Bronchial smooth muscle cell (primary cell): ENCODE measurements at places on chromosomes 6 and 20. TPM values are rescaled to one million over a fixed set of nuclear protein-coding genes. Genes with fewer than 3 reads are reported as not detected.

The DLK2 gene
- 0.26 and 0.63 TPM in 2 replicates for total RNA-seq

The PGC gene
- total RNA-seq, result not detected in 2 replicates

The GRM1 gene
- total RNA-seq, result under 0.01 and 0.17 TPM in 2 replicates

The PSMA7 gene
- total RNA-seq, result 311 and 391 TPM in 2 replicates

The SAMD3 gene
- 4.4 and 4.9 TPM in 2 replicates for total RNA-seq

The KCNQ5 gene
- 0.32 and 0.34 TPM in 2 replicates for total RNA-seq

The AVP gene
- total RNA-seq, result not detected in 2 replicates

The CRISP3 gene
- total RNA-seq, result not detected in 2 replicates

The FGD2 gene
- not detected in 2 replicates for total RNA-seq

The DZANK1 gene
- 0.47 and 0.60 TPM in 2 replicates for total RNA-seq

The C6orf118 gene
- not detected in 2 replicates for total RNA-seq

The OR12D3 gene
- not detected in 2 replicates for total RNA-seq

The ZBP1 gene
- total RNA-seq, result not detected in 2 replicates

The TP53TG5 gene
- 0.09 TPM in 1 of 2 replicates, not detected in the other for total RNA-seq

The RFX6 gene
- not detected in 2 replicates for total RNA-seq

The ABHD16B gene
- total RNA-seq, result under 0.01 TPM in 1 of 2 replicates, not detected in the other

The KIF13A gene
- total RNA-seq, result 56.8 and 61.3 TPM in 2 replicates

The NSFL1C gene
- 15.6 and 16.7 TPM in 2 replicates for total RNA-seq

The TAP1 gene
- total RNA-seq, result 31.8 and 34.8 TPM in 2 replicates

The FAM229B gene
- total RNA-seq, result 24.0 and 33.6 TPM in 2 replicates

The SLC35F1 gene
- total RNA-seq, result under 0.01 TPM in 1 of 2 replicates, not detected in the other

The TFAP2D gene
- not detected in 2 replicates for total RNA-seq

The UBE2C gene
- 1.9 and 3.9 TPM in 2 replicates for total RNA-seq

The PNLDC1 gene
- 2.0 TPM in 1 of 2 replicates, not detected in the other for total RNA-seq

The GLP1R gene
- not detected in 2 replicates for total RNA-seq

The OR2H2 gene
- total RNA-seq, result not detected in 2 replicates

The CCN6 gene
- not detected in 2 replicates for total RNA-seq

The FRMD1 gene
- not detected in 2 replicates for total RNA-seq

The BPHL gene
- 16.6 and 16.7 TPM in 2 replicates for total RNA-seq

The CYP39A1 gene
- 0.79 and 2.2 TPM in 2 replicates for total RNA-seq

The CST9 gene
- total RNA-seq, result not detected in 2 replicates

The PTK6 gene
- total RNA-seq, result 0.09 and 0.16 TPM in 2 replicates

The GNAS-AS1 gene
- total RNA-seq, result 0.43 and 0.95 TPM in 2 replicates

The MTO1 gene
- 24.3 and 40.2 TPM in 2 replicates for total RNA-seq

The PHACTR3 gene
- total RNA-seq, result not detected in 2 replicates

The TSPO2 gene
- not detected in 2 replicates for total RNA-seq

The TRIM15 gene
- total RNA-seq, result not detected in 2 replicates

The NKX2-4 gene
- total RNA-seq, result not detected in 2 replicates

The IL17A gene
- total RNA-seq, result not detected in 2 replicates

The ZNF184 gene
- total RNA-seq, result 6.9 and 9.6 TPM in 2 replicates

The OR2J1 gene
- not detected in 2 replicates for total RNA-seq

The MICB gene
- total RNA-seq, result 3.1 and 6.1 TPM in 2 replicates

The TRMT11 gene
- total RNA-seq, result 14.0 and 22.7 TPM in 2 replicates

The SALL4 gene
- total RNA-seq, result under 0.01 and 0.09 TPM in 2 replicates

The ADNP gene
- 24.8 and 25.7 TPM in 2 replicates for total RNA-seq

The SEL1L2 gene
- total RNA-seq, result not detected in 2 replicates

The SOBP gene
- 3.9 and 6.3 TPM in 2 replicates for total RNA-seq

The FAM83C gene
- total RNA-seq, result not detected in 2 replicates

The SERPINB1 gene
- 7.0 and 15.9 TPM in 2 replicates for total RNA-seq

The CST5 gene
- not detected in 2 replicates for total RNA-seq

The KIAA1755 gene
- total RNA-seq, result 3.3 and 4.1 TPM in 2 replicates

The MAP7 gene
- total RNA-seq, result 0.95 and 2.7 TPM in 2 replicates

The ADTRP gene
- 2.2 and 3.0 TPM in 2 replicates for total RNA-seq

The PRL gene
- not detected in 2 replicates for total RNA-seq

The TCP11 gene
- 0.16 TPM in 1 of 2 replicates, not detected in the other for total RNA-seq

The TRIM10 gene
- total RNA-seq, result under 0.01 TPM in 1 of 2 replicates, not detected in the other

The C20orf202 gene
- total RNA-seq, result not detected in 2 replicates
